ENCODE measurements at places on chromosomes 6 and 20. TPM values are rescaled to one million over a fixed set of nuclear protein-coding genes. Genes with fewer than 3 reads are reported as not detected.

DNA sequence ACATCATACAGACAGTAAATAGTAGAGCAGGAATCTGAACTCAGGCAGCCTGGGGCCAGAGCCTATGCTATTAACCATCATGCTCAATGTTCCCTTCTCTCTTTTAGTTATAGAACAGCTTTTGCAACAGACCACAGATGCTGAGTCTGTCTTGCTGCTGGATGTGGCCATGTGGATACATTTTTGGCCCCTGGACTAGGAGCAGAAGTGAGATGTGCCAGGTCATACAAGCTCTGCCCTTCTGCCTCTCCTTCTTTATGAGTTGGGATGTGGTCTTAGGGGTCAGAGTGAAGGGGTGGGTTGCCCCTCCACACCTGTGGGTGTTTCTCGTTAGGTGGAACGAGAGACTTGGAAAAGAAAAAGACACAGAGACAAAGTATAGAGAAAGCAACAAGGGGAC is 14.6 kb upstream of the AARS2 start:
- DNase-seq = no peak
- H3K36me3 ChIP-seq = no peaks in the 10 kb centered on the region
- no peaks in the 10 kb centered on the region for H3K4me1 ChIP-seq
- peaks cover 6% of the 10 kb centered on the region for H3K27me3 ChIP-seq
- H3K27ac ChIP-seq = no peak overlapping the region

GRCh38 chr20:46122071-46122470 is 4.0 kb downstream of the CD40 start:
- H3K27ac ChIP-seq = no peak overlapping the region
- no peaks in the 10 kb centered on the region for H3K36me3 ChIP-seq
- no peak for DNase-seq
- H3K27me3 ChIP-seq = no peaks in the 10 kb centered on the region
- no peak overlapping the region for H3K4me3 ChIP-seq

DNA sequence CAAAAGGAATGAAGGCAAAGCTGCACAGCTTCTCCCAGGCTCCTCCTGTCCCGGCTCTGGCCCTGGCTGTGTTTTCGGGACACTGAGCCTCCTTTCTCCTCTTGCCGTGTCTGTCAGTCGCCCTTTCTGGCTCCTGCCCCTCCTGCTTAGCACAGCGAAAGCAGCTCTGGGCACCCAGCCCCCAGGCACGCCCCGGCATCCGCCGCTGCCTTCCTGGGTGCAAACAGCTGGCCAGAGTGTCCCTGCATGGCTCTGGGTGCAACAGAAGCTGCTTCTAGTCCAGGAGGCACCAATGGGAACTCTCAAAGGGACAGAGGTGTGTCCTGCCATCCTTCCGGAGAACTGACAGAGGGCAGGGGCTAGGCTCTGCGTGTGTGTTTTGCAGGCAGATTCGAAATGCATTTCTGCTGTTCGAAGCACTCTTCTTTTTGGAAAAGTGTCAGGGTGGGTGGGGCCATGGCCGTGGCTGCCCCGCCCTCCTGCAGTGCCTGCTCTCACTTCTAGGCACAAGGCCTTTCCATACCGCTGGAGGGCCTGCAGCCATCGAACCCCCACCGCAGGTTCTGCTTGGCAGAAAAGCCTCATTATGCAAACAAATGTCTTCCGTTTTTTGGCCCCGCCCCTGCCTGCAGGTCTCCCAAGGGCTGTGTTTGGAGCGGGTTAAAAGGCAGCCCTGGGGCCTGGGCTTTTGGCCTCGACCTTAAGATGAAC is 15.5 kb downstream of the COL9A3 start:
- H3K4me3 ChIP-seq = no peak overlapping the region
- DNase-seq = no peak
- H3K27me3 ChIP-seq = no peaks in the 10 kb centered on the region
- H3K27ac ChIP-seq = no peak overlapping the region
- H3K36me3 ChIP-seq = no peaks in the 10 kb centered on the region

DNA sequence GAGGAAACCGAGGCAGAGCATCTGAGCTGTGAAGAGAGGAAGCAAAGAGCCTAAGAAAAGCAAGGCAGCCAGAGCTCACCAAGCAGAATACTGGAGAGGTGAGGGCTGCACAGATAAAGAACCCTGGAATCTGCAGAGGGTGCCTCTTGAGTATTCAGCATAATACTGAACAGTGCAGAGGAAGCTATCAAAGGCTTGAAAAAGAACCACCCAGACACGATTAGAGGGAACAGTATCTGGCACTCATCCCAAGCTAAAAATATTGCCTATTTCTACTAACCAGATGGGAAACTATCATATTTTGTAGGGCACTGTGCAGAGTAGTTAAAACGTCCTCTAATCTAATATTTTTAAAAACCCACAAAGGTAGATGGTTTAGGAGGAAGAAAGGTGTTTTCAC is 41.8 kb upstream of the OPRM1 start:
- H3K36me3 ChIP-seq = no peaks in the 10 kb centered on the region
- no peak overlapping the region for H3K27ac ChIP-seq
- no peak for DNase-seq
- H3K4me1 ChIP-seq = no peaks in the 10 kb centered on the region
- H3K4me3 ChIP-seq = no peak overlapping the region

GRCh38 chr6:99589290-99589672 is 17.4 kb upstream of the PRDM13 start:
- peak overlapping the region; percentile 32 for H3K4me3 ChIP-seq
- H3K27me3 ChIP-seq = peaks cover 35% of the 10 kb centered on the region
- DNase-seq = no peak
- H3K36me3 ChIP-seq = no peaks in the 10 kb centered on the region
- no peaks in the 10 kb centered on the region for H3K4me1 ChIP-seq

GRCh38 chr20:48656661-48657211 is 171.1 kb downstream of the PREX1 start:
- peaks cover 13% of the 10 kb centered on the region for H3K36me3 ChIP-seq
- no peak for DNase-seq
- H3K4me3 ChIP-seq = no peak overlapping the region
- H3K4me1 ChIP-seq = no peaks in the 10 kb centered on the region
- H3K27me3 ChIP-seq = no peaks in the 10 kb centered on the region
- no peak overlapping the region for H3K27ac ChIP-seq

GRCh38 chr20:17497821-17498580 is 33.2 kb downstream of the BFSP1 start:
- H3K27me3 ChIP-seq = no peaks in the 10 kb centered on the region
- H3K36me3 ChIP-seq = no peaks in the 10 kb centered on the region
- no peak overlapping the region for H3K4me3 ChIP-seq
- no peak overlapping the region for H3K27ac ChIP-seq

GRCh38 chr6:45432977-45433376 is 55.2 kb upstream of the SUPT3H start:
- no peak overlapping the region for H3K27ac ChIP-seq
- no peak for DNase-seq
- H3K4me3 ChIP-seq = no peak overlapping the region
- H3K36me3 ChIP-seq = no peaks in the 10 kb centered on the region
- H3K27me3 ChIP-seq = no peaks in the 10 kb centered on the region

- H3K27ac ChIP-seq = no peak overlapping the region
- no peak overlapping the region for H3K4me3 ChIP-seq
- no peaks in the 10 kb centered on the region for H3K27me3 ChIP-seq
- no peak for DNase-seq
- H3K4me1 ChIP-seq = no peaks in the 10 kb centered on the region
Measured at GRCh38 chr6:77433888-77434287, 29.4 kb downstream of the HTR1B start.

- H3K4me1 ChIP-seq = peaks cover 12% of the 10 kb centered on the region
- H3K4me3 ChIP-seq = peak overlapping the region; percentile 92
Measured at GRCh38 chr6:142943711-142944123, 1.3 kb downstream of the HIVEP2 start.

DNA sequence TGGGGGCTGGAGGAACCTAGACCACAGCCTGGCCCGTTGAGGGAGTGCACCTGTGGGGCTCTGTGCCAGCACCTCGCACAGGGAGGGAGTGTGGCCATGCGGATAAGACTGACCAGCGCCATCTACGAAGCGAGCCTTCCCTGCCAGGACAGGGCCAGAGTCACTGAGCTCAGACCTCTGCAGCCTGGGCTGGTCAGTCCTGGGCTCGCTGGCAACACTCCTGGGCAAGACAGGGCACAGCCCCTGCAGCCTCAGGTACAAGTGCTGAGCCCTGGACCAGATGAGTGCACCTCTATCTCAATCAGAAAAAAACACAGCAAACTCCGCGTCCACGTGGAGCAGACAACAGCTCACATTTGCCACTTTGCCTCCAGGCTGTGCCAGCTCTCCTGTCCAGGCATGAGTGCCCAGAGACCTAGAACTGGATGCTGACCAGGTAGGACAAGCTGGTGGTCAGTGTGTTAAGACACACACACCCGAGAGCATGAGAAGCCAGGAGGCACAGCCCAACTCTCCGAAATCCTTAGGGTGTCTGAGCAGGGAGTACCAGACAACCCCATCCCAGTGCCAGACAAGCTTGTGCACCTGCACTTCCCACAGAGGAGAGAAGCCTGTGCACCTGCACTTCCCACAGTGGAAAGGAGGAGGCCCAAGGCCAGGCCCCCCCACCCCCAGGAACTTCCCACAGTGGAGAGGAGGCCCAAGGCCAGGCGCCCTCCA is 4.9 kb downstream of the ARFRP1 start:
- no peaks in the 10 kb centered on the region for H3K27me3 ChIP-seq
- no peak for DNase-seq
- H3K27ac ChIP-seq = no peak overlapping the region
- peaks cover 27% of the 10 kb centered on the region for H3K36me3 ChIP-seq
- H3K4me1 ChIP-seq = no peaks in the 10 kb centered on the region

- H3K4me3 ChIP-seq = no peak overlapping the region
- H3K4me1 ChIP-seq = no peaks in the 10 kb centered on the region
- no peaks in the 10 kb centered on the region for H3K27me3 ChIP-seq
- DNase-seq = no peak
- no peaks in the 10 kb centered on the region for H3K36me3 ChIP-seq
Measured at GRCh38 chr6:62976566-62976965, 234.7 kb upstream of the FKBP1C start.

GRCh38 chr6:135506270-135506997 is 8.9 kb upstream of the AHI1 start:
- H3K36me3 ChIP-seq = no peaks in the 10 kb centered on the region
- H3K27me3 ChIP-seq = no peaks in the 10 kb centered on the region
- H3K27ac ChIP-seq = no peak overlapping the region

- no peak overlapping the region for H3K4me3 ChIP-seq
- H3K27ac ChIP-seq = no peak overlapping the region
- H3K36me3 ChIP-seq = no peaks in the 10 kb centered on the region
- DNase-seq = no peak
- H3K27me3 ChIP-seq = no peaks in the 10 kb centered on the region
Measured at GRCh38 chr6:111975466-111975865, 78.4 kb upstream of the CCN6 start.

DNA sequence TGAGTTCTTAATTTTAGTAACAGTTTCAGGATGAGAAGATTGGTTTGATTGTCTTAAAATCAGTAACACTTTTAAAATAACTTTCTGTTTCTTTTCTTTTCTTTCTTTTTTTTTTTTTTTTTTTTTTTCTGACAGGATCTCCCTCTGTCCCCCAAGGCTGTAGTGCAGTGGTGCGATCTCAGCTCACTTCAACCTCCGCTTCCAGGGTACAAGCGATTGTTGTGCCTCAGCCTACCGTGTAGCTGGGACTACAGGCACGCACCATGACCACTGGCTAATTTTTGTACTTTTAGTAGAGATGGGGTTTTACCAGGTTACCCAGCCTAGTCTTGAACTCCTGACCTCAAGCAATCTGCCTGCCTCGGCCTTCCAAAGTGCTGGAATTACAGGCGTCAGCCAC is 33.7 kb upstream of the KCNQ5 start:
- no peak overlapping the region for H3K27ac ChIP-seq
- no peaks in the 10 kb centered on the region for H3K27me3 ChIP-seq
- no peak for DNase-seq
- H3K4me3 ChIP-seq = no peak overlapping the region

GRCh38 chr6:138667408-138667807 is 106.2 kb upstream of the CCDC28A start:
- H3K4me1 ChIP-seq = no peaks in the 10 kb centered on the region
- no peaks in the 10 kb centered on the region for H3K36me3 ChIP-seq

DNA sequence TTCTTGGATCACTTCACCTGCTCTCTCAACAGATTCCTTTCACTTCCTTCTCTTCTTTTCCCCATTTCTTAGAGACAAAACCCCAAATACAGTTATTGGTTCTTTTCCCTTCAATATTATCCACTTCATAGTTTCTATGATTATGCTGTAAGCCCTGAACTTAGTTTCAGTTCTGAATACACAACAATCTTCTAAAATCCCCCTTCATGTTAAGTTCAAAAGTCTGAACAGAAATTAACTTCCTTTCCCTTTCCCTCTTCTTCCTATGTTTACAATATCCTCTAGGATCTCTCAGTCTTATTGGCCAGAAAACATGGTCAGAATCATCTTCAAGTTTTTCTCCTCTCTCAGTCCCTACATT is 57.7 kb downstream of the OGFRL1 start:
- DNase-seq = no peak
- no peak overlapping the region for H3K27ac ChIP-seq
- H3K36me3 ChIP-seq = no peaks in the 10 kb centered on the region

DNA sequence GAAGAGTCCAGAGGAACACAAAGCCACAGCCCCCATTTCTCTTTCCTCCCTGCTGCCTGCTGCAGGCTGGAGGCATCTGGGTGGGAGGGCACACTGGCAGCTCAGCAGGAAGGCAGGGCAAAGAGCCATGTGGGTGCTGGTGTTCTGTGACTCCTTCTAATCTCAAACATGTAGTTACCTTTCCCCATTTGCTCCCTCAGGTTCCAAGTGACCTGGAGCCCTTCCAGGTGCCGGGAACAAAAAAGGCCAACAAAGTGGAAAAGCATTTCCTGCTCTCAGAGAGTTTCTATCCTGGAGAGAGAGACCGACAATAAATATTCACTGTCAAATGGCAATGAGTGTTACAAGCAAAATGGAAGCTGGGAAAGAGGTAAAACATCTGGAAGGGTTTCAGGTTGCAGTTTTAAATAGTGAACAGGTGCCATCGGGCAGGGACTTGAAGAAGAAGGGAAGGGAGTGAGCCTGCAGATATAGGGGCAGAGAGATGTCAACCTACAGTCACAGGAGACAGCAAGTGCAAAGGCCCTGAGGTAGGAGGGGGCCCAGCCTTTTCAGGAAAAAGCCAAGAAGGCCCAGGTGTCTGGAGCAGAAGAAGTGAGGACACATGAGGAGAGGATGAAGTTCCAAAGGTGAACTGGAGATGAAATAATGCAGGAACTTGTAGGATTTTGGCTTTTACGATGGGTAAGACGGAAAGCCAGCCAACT is 43.6 kb upstream of the IYD start:
- no peak for DNase-seq
- H3K4me1 ChIP-seq = no peaks in the 10 kb centered on the region
- no peaks in the 10 kb centered on the region for H3K36me3 ChIP-seq
- no peaks in the 10 kb centered on the region for H3K27me3 ChIP-seq
- H3K27ac ChIP-seq = no peak overlapping the region
- H3K4me3 ChIP-seq = no peak overlapping the region

GRCh38 chr6:35654883-35655282 is 33.8 kb downstream of the FKBP5 start:
- no peaks in the 10 kb centered on the region for H3K27me3 ChIP-seq
- H3K36me3 ChIP-seq = peaks cover 7% of the 10 kb centered on the region
- H3K4me3 ChIP-seq = no peak overlapping the region
- no peak for DNase-seq
- no peak overlapping the region for H3K27ac ChIP-seq
- peaks cover 13% of the 10 kb centered on the region for H3K4me1 ChIP-seq

The OOEP gene
- total RNA-seq = not detected

The OTOR gene
- not detected for total RNA-seq

The CDSN gene
- total RNA-seq = not detected

The UBE2V1 gene
- 70.2 TPM for total RNA-seq

The DAAM2 gene
- total RNA-seq = 8.3 TPM

The KCNQ2 gene
- not detected for total RNA-seq

The SNHG17 gene
- total RNA-seq = 10.6 TPM

The CYP24A1 gene
- 0.24 TPM for total RNA-seq

The MEP1A gene
- total RNA-seq = not detected

The KCNK5 gene
- 1.1 TPM for total RNA-seq

The ENPP5 gene
- total RNA-seq = 17.7 TPM

The MTHFD1L gene
- total RNA-seq = 12.2 TPM

The ZSCAN31 gene
- 9.9 TPM for total RNA-seq
